ENCODE measurements at places on chromosomes 3 and 15.

DNA sequence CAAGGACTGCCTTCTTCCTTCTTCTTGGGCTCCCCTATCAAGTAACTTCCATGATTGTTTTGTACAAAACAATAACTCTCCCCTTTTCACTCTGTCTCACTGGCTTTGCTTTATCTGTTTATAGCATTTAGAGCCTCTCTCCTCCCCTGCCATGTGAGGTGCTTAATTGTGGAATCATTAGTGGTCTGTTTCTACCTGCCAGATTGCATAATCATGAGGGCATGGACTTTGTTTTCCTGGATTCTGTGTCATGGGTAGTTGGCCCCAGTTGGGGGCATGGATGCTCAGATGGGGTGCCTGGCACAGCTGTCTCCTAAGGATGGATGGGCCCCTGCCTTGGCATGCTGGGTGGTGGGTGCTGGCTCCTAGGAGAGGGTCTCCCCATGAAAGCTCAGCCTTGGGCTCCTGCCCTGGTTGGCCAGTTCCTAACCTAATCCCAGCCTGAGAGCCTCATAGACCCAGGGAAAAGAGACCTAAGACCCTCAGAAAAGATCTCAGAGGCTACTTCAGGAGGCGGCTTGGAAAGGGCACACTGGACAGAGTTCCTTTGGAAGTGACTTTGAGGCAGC, 8.0 kb upstream of the CTXND1 start:
- DNase-seq = no peak

DNA sequence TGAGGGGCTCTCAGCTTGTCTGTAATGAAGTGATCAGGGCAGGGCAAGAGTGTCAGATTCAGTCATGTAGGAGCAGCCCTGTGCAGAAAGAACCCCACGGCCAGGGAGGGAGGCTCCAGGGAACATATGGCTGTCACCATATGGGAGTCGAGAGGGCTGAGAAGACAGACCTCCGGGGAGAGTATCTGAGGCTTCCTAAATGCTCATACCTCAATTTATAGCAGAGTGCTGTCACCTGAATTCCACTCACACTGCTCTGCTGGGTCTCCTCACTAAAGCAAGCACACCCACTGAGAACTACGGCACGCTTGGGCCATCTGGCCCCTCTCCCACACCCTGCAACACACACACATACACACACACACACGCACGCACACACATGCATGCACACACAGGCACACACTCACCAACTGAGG, 92.3 kb upstream of the TJP1 start:
- DNase-seq = no peak

DNA sequence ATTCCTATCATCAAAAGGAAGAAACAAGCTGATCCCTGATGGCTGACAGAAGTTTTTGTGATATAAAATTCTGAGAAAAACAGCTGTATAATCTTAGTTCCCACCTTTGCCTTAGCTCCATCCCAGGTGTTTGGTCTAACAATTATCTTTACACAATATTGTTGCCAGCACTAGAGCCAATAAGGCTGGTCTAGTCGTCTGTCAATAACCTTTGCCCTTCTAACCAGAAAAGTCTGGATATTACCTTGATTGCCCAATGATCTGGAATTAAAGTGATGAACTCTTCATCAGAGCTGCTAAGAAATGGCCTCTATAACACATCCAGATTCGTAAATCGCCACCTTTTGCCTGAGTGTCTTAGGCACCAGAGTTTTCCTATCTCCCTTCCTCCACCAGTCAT, 98.4 kb downstream of the FMN1 start:
- DNase-seq = no peak

DNA sequence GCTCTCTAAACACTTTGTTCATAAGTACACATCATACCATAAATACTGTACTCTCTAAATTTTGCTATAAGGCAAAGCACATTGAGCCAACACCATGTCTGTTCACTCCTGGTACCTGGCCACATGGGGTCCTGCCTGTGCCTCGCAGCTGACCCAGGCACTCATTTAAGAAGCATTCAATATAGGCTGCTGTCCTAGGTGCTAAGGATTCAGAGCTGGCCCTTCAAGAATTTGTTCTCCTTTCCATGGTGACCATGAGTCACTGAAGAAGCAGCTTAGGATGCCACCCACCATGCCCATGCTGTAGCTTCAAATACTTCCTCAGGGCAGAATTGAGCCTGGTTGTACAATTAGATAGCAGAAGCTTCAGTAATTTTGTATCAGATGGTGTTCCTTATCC, 119.2 kb upstream of the ZBED2 start:
- DNase-seq = no peak

DNA sequence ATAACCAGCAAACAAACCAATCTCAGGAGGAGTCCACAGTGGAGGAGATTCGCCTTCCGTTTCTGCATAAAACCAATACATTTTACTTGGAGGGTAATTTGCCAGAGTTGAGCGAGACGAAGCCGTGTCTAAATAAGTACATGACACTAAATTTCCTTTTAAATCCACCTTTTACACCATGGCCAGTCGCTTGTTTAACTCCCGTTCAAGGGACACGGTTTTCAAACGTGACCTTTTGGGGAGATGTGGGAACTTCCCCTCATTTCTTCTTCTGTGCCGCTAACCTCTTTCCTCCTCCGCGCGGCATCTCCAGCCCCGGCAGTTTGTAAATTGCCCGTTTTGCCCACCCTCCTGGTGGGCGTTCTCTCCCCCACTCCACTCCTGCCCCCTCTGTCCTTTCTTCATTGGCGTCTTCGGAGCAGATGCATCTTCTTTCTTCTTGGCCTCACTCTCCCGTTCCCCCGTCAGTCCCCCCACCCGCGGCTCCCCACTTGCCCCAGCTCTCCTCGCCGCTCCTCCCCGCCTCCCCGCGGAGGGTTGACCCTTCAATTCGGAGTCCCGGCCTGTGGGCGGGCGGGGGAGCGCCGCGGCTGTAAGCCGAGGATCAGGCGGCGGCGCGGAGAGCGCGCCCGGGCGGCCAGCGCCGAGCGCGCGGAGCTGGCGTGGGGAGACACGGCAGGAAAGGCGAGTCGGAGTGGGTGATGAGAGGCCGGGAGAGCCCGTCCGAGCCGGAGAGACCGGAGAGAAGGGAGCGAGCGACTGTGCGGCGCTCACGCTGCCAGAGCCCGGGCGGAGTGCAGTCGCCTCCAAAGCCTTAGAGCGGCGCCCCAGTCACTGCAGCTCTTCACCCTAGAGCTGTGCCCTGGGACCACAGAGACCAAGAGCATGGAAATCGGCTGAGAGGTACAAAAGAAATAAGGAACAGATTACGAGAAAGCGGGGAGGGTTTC, at the start of gene NLGN1:
Gene NLGN1, plus strand, starts transcription at position 584 of the 950 bp plus-strand sequence.
- DNase-seq = peak; percentile 92

DNA sequence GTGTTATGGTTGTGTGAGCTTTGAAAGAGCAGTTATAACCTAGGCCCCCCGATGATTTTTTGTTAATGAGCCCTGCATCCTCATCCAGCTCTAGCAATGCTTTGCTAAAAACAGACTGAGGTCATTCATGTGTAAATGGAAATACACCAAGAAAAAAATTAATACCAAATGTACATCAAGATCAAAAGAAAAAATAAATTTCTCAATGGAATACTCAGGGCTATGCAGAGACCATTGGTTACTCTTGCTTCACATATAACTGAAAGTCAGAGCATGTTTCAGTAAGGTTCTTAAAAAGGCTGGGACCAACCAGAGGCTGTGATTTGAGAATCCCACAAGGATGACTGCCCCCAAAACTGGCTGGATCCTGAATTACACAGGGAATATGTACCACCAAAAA, 48.0 kb downstream of the ARHGAP31 start:
- no peak for DNase-seq

GRCh38 chr3:116391296-116392201, 53.7 kb downstream of the LSAMP start:
- DNase-seq = no peak

DNA sequence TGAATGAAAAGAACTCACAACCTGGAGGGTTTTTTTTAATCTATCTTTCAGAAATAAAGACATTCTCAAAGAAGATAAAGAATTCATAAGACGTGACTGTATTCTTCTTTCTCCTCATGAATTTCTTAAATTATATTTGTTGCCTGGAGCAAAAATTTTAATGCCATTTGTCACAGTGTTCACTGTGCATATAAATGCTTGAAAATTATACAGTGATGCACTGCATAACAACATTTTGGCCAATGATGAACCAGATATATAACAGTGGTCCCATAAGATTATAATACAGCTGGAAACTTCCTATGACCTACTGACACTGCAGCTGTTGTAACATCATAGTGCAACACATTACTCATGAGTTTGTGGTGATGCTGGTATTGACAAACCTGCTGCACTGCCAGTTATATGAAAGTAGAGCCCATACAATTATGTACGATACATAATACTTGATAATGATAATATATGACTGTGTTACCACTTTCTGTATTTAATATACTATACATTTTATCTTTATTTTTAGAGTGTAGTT, 67.3 kb downstream of the P2RY1 start:
- no peak for DNase-seq

DNA sequence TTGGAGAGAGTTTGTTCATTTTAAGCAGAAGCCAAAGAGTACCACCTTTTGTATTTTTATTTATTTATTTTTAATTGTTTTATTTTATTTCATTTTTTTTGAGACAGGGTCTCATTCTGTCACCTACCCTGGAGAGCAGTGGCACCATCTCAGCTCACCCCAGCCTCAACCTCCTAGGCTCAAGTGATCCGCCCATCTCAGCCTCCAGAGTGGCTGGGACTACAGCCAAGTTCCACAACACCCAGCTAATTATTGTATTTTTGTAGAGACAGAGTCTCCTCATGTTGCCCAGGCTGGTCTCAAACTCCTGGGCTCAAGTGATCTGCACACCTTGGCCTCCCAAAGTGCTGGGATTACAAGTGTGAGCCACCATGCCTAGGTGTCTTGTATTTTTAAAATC, 9.6 kb downstream of the CCR8 start:
- no peak for DNase-seq

- DNase-seq = no peak
Observed at GRCh38 chr3:52216585-52217408, 8.6 kb downstream of the TLR9 start.

DNA sequence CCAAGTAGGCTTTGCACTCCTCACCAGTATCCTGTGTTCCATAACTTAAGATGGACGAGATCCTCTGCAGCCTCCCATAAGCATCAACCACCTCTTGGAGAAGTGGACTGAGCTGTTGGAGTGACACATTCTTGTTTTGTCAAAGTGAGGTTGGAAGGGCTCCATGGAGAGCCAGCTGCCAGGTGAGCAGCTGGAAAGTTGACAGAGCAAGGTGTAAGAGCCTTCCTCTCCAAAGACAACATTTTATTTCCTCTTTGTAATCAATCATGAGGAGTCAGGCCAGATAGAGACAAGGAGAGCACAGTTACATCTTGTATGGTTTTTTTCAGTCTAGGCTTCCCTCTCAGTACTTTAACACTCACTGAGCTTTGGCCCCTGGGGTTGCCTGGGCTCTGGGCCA, 5.1 kb downstream of the ABI3BP start:
- DNase-seq = no peak

GRCh38 chr3:57150113-57150581, 15.0 kb downstream of the IL17RD start:
- DNase-seq = peak; percentile 23
